ENCODE measurements at places on chromosomes 6 and 20.

DNA sequence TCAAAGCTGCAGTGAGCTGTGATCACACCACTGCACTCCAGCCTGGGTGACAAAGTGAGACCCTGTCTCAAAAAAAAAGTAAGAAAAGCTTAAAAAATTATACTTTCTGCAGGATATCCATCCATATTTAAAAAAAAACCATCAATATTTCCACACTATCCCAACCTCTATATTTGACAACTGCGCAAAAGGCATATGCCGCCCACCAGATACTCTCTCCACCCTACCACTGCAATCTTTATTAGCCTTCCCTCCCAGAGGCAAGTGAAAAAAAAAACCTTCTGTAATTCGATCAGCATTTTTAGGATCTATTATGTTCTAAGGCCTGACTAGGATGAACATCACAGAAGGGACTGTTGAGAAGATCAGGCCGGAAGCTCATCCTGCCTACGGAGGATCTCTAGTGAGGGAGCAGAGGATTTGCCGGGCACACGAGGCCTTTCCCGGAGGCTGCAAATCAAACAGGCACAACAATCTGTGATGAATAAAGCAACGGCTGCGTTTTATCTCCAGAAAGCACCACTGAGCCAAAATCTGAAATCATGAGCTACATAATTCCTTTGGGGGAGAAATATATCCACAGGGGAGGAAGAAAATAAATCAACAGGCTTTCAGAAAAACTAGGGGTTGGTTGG lies 65.9 kb downstream of the GFOD1 start:
- DNase-seq, result no peak

- DNase-seq, result no peak
These were observed 147.4 kb downstream of the HDGFL1 start for GRCh38 chr6:22716721-22717120.

- DNase-seq, result no peak
These were observed 44.0 kb downstream of the ROS1 start for GRCh38 chr6:117381749-117382148.

DNA sequence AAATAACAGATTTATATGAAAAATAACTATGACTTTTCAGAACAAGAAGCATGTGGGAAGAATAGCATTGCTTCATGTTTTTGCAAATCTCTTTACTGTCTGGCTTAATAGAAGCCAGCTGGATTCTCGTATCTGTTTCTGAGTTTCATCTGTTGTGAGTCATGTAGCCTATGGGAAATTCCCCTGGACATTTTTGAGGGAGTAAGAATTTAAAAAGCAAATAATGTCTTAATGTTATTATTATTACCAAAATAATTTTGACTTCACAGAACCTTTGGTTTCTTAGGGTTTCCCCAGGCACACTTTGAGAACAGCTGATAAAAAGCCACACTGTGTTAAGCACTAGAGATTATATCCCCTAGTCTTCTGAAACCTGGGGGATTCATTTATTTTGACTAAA lies 75.8 kb downstream of the SYCP2L start:
- no peak for DNase-seq
